ENCODE measurements at places on chromosomes 3 and 15.

DNA sequence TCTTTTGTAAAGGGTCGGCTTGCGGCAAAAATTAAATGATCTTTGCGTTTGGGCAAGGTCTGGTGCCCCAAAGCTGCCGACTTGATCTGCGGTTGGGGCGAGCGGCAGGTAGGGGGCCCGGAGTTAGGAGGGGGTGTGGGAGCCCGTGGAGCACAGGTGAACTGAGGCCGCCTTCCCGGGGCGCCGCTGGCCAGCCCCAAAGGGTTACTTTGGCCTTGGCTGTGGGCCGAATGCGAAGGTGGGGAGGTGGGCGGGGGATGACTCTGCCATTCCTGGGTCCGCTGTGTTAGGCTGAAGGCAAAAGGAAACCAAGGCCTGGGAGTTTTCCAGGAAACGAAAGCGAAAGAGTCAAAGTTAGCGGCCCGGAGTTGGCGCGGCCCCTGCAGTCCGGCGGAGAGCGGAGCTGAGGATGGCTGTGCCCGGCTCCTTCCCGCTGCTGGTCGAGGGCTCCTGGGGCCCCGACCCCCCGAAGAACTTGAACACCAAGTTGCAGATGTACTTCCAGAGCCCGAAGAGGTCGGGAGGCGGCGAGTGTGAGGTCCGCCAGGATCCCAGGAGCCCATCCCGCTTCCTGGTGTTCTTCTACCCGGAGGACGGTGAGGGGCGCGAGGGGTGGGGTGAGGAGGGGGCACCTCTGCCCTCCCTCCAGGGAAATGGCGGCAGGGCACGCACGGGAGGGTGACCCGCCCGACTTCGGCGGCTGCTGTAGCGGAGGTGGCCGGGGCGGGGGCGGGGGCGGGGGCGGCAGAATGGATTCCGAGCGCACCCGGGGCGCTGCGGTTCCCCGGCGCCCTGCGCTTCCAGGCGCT is at the start of gene PARP14:
TSS of gene PARP14 (plus strand) at position 365 of the 809 bp plus-strand sequence. CDS start at position 410, 45 bp downstream.
- DNase-seq: peak; percentile 66

DNA sequence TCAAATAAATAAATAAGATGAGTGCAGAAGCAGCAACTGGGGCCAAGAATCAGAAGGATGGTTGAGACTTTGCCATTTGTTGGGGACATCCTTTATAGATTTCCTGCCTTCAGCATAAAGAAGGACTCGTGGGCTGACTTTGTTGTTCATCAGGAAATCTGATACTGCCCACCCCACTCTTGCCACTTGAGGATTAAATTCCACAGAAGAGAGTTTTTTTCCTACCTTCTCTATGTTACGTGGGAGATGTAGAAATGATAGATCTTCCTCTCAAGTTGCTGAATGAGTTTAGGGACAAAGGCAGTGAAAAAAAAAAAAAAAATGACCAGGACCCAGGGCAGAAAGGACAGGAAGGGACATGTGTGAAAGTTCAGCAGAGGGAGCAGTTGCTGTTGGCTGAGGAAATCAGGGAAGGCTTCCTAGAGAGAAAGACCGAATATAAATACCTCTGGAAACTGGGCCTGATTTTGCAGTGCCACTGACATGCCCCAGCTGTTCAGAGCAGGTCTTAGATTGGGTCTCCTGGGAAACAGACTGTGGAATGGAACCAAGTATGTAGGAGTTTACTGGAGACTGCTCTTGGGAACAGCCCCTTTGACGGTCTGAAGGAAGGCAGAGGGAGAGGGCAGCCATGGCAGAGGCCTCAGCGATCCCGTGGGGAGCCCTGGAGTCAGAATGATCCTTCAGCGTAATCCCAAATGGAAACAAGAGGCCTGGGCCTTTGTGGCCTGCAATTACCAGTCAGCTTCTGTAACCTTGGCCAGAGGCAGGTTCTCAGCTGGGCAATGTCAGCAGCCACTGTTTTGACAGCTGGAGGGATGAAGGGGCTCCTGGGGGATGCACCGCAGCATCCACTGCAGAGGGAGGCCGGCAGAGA is 50.9 kb downstream of the C3orf20 start:
- no peak for DNase-seq

DNA sequence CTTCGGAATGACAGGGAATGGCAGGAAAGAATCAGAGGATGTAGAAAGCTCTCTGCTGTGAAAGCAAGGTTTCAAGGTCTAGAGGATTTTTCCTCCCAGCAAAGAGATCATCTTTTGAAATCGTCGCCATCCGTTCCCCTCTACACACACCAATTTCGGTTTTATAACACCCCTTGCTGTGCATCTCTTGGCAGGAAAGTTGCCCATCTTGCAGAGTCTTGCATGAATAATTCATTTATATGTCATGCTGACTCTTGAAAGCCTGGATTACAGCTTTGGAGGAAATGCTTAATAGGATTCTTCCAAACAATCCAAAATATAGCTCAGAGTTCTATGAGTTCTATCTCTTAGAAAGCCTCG is 262.7 kb downstream of the CHL1 start:
- no peak for DNase-seq

GRCh38 chr15:81336568-81336967 is 12.6 kb upstream of the STARD5 start:
- peak; percentile 25 for DNase-seq

DNA sequence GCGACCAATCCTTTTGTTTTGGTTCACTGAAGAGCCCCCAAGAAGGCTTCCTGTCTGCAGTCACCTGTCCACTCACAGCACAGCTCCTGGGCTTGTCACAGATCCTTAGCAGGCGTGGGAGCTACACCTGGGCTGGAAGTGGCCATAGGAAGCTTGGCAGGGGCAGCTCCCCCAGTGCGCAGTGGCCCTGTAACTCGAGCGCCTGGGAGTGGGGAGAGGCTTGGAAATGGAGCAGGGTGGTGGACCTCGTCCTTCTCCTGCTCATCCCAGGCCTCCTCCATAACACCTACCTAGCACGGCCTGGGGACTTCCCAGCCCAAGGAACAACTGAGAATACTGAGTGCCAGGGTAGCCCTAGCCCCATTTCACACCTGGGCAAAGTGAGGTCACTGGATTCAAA is 19.3 kb upstream of the TGM5 start:
- DNase-seq: no peak

DNA sequence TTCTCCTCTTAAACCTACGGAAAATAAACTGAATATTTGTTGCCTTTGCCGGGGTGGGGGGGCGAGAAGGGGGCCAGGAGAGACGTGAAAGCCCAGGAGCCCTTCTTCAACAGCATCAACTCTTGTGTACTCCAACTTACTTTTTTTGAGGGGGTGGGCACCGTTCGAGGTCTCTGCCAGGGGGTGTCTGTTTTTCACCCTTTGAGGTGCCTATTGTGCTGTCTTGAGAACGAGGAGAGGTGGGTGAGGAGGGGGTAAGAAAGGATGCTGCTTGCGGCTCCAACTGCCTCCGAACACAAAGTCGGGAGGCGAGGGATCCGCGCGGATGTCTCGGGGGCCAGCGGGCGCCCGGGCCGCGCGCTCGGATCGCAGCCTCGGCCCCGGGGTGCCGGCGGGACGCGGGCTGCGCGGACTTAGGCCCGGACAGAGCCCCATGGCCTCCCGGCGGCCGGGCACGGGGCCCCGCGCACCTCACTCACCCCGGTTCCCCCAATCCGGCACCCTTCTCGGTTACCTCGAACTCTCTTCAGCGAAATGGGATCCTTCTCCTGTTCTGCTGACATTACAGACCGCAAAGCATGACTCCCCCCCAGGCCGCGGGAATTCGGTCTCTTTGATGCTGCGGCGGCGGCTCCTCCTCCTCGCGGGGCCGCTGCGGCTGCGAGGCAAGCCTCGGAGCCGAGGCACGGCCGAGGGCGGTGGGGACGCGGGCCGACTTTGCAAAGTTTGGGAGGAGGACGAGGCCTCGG is 650 bp downstream of the PYGO1 start:
- peak; percentile 33 for DNase-seq

DNA sequence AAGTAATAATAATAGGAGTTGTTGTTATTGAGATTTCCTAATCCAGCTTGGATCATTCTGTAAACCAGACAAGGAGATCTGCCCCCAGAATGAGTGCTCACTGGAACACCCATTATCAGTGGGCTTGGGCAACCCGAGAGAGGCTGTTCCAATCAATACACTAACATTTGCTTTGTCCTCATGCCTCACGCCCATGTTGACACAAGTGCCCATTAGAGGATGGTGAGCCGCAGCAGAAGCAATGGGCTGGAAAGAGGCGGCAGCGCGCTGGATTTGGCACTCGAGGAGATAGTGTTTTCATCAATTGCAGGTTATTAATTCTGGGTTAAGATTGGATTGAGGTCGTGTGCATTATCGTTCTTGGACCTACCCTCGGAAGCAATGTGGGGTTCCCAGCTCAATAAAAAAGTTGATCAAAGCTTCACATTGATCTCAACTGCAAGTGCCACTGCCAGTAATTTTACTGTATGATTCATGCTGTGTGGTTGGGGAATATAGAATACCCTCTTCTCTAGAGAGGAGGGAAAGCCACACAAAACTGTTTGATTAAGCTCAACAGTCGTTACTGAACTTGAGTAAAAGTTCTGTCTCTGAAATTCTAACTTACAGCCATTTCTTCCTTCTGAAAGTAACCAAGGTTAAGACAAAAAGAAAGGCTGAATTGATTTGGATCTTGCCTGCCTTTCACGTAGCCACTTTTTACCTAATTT is 15.7 kb downstream of the LYZL4 start:
- no peak for DNase-seq

- no peak for DNase-seq
Measured at GRCh38 chr3:79329154-79329553, 438.6 kb downstream of the ROBO1 start.

- DNase-seq: no peak
Measured at GRCh38 chr3:40718209-40718608, 193.4 kb downstream of the ZNF621 start.

DNA sequence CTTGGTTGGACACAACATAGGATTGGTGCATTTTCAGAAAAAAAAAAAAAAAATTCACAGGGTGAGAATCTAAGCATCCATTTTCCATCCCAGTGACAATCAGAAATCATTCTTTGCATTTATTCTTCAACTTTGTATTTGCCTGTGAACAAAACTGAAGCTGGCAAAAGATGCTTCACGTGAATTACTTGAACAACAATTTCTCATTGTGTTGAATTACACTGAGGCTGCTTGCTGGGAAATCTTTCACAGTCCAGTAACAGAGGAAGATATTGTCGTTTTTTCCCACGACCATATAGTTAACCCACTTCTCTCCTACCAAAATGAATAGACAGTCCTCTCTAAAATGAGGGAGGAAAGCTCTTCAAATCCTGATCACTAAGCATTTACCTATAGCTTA is 4.3 kb upstream of the SLCO3A1 start:
- DNase-seq: no peak

DNA sequence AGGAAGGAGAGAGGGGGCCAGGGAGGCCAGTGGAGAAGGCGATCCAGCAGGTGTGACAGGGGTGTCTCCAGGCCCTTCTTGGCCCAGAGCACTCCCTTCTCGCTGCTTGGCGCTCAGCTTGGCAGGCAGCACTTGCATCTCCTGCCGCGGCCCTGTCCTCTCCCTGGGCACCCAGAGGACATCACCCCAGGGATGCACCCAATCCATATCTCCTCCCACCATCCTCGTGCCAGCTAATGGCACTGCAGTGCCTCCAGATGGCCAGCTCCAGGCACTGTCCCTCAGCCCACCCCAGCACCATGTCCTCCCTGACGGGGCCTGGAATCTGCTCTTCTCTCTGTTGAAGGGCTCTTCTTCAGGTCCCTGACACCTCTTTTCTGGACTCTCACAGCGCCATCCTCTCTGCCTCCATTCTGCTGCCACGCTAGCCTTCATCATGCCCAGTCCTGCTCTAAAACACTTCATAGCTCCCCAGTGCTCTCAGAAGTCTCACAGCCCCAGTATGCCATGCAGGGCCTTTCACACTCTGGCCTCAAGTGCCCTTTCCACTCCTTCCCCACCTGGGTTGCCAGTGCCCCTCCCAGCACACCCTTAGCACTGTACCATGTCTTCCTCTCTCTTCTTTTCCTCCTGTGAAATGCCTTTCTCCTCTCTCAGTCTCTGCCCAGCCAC is 106.8 kb upstream of the SLC6A11 start:
- no peak for DNase-seq

DNA sequence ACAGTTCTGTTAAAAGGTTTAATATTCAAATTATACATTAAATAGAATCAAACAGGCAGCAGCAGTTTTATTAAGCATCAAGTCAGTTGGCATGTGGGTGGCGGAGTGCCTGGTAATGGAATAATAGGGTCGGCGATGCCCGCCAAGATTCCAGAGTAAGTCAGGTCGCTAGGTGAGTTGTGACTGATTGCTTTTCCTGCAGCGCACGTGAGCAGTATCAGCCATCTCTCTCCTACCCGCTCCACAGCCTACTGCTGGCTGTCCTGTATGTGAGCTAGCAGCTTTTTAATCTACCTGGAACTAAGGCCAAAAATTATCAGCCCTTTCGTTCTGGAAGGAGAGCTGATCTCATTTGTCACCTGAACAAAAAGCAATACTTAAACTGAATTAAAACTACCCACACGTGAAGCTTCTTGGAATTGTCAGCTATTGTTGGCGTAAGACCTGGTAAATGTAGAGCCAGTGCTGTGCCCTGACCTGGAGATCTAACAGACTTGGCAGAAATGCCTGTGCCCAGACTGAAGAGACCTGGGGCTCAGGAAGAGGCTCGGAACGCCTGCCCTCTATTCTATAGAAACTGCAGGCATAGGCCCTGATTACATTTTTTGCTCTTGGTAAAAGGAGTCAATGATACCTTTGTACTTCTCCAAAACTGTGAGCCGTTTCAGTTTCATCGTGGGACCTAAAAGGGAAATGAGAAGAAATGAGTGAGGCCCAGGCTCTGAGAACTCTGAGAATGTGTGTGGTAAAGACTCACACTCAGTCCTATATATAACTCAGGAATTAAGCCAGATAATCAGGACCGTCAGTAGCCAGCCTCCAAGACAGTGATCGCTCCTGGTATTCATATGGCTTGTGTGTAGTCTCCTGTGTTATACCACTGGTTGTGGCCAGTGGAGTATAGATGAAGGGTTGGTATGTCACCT is 21.9 kb downstream of the IDH3A start:
- no peak for DNase-seq

GRCh38 chr3:73475175-73475574 is 149.6 kb downstream of the PDZRN3 start:
- DNase-seq: no peak

DNA sequence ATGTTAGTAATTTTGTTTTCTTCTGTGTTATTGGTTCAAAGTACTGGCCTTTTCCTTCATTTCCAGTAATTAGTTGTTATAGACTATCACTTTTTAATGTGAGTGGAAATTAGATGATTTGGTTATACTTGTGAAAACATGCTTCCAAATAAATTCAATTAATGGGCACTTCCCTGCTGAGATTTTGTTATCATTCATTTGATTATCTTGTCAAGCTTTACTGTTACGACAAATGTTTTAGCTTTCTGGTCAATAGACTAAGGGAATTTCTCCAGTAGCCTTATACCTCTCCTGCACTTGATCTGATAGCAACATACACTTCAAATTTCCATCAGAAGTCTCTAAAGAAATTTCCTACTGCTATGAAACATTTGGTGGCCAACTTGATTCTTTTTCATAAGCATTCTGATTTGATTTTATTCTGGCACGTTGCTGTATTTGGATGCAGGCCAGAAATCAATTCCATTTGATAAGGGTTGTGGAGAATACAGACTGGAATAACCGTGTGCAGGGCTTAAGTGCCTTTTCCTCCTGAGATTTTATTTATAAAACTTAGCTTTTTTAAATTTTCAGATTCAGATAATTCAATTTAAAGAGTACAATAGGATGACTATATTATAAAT is 573.8 kb upstream of the NAALADL2 start:
- DNase-seq: no peak
